ENCODE measurements at places on chromosomes 7 and 10. TPM values are rescaled to one million over a fixed set of nuclear protein-coding genes. Genes with fewer than 3 reads are reported as not detected.

The DHX32 gene
- 1.8 TPM for total RNA-seq

- H3K27ac ChIP-seq: no peak within 1 kb of the TSS
- peak within 1 kb of the TSS; percentile 37 for H3K4me3 ChIP-seq
- no peaks in the 10 kb centered on the region for H3K36me3 ChIP-seq
These were observed at the start of gene KIAA1549 for GRCh38 chr7:138981332-138982203. TSS of gene KIAA1549 (minus strand) at chr7:138981389. CDS start at chr7:138981269, 120 bp downstream.

DNA sequence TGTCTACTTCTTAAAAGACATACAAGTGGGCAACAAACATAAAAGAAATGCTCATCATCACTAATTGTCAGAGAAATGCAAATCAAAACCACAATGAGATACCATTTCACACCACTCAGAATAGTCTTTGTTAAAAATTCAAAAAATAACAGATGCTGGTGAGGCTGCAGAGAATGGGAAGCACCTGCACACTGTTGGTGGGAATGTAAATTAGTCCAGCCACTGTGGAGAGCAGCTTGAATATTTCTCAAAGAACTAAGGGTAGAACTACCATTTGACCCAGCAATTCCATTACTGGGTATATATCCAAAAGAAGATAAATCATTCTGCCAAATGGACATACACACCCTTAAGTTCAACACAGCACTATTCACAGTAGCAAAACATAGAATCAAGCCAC lies 61.8 kb upstream of the STEAP1 start:
- DNase-seq: no peak
- H3K4me1 ChIP-seq: no peaks in the 10 kb centered on the region
- H3K27ac ChIP-seq: no peak overlapping the region
- no peak overlapping the region for H3K4me3 ChIP-seq
- no peaks in the 10 kb centered on the region for H3K36me3 ChIP-seq

DNA sequence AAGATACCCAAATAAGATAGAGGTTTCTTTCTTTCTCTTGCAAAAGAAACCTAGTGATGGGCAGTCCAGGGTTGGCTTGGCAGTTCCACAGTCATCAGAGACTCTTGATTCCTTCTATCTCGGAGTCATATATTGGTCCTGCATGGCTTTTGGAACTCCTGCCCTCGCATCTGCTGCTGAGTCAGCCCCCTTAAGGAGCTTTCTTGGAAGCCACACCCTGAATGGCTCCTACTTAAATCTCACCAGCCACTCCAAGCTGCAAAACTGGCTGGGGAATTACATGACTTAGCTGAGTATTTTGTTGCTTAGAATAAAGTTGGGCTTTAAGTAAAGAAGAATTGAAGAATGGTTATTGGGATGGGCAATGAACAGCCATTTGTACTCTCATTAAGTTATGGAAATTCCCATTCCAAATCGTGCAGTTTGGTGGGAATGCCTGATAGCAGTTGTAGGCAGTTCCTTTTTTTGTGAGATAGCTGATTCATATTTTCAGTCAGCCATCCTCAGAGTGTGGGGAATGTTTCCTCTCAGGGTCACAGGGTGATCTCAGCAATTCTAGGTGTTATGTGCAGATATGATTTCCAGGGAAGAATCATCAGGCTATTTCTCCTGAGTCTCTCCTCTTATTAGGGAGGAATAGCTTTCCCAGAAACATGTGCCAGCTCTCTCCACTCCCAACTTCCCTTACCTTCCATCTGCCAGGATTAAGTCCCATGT lies 209.9 kb downstream of the BBS9 start:
- H3K27ac ChIP-seq: no peak overlapping the region
- H3K4me3 ChIP-seq: no peak overlapping the region
- DNase-seq: no peak

GRCh38 chr10:47181052-47181849 lies 118.7 kb upstream of the GDF10 start:
- H3K27ac ChIP-seq: no peak overlapping the region
- no peak for DNase-seq
- no peaks in the 10 kb centered on the region for H3K4me1 ChIP-seq
- H3K4me3 ChIP-seq: no peak overlapping the region
- H3K27me3 ChIP-seq: no peaks in the 10 kb centered on the region

- H3K4me1 ChIP-seq: no peaks in the 10 kb centered on the region
- no peak overlapping the region for H3K27ac ChIP-seq
- H3K27me3 ChIP-seq: no peaks in the 10 kb centered on the region
- H3K36me3 ChIP-seq: no peaks in the 10 kb centered on the region
These were observed 953.9 kb downstream of the TYW1 start for GRCh38 chr7:67950321-67951083.

DNA sequence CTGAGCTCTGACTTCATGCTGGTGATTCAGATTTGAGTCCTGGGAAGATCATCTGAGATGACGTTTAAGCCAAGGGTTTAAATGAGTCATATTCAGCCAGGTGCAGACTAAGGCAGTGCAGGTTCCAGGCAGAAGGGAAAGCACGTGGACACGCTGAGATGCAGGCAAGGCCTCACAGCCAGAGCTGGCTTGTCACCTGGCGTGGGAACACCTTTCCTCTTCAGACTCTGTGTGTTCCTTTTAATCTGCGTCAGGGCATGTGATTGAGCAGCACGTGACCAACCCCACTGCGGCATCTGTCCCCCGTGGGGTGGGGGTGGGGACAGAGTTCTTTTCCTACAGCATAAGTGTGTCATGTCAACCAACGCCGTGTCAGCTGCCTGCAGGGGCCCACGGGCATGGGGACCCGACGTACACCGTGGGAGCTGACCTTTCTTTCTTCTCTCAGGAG lies 10.7 kb upstream of the IDI2 start:
- DNase-seq: peak; percentile 39
- peak overlapping the region; percentile 25 for H3K27ac ChIP-seq
- no peak overlapping the region for H3K4me3 ChIP-seq
- H3K27me3 ChIP-seq: no peaks in the 10 kb centered on the region
- H3K4me1 ChIP-seq: no peaks in the 10 kb centered on the region

DNA sequence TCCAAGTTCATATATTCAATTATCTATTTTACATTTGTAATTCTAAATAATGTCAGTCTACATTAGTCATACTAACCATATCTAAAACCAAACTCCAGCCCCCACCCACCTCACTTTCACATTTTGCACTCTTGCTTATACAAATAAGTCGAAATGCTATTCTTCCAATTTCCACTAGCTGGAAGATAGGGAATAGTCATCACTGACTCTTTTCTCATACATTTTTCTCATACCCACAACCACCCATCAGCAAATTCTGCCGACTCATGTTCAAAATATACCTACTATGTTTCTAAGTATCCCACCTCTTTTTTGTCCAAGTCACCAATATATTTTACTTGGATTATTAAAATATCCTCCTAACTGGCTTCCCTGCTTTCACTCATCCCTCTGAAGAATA lies 93.2 kb upstream of the DGKB start:
- no peaks in the 10 kb centered on the region for H3K36me3 ChIP-seq
- no peaks in the 10 kb centered on the region for H3K4me1 ChIP-seq
- DNase-seq: no peak
- H3K27ac ChIP-seq: no peak overlapping the region
- no peaks in the 10 kb centered on the region for H3K27me3 ChIP-seq

DNA sequence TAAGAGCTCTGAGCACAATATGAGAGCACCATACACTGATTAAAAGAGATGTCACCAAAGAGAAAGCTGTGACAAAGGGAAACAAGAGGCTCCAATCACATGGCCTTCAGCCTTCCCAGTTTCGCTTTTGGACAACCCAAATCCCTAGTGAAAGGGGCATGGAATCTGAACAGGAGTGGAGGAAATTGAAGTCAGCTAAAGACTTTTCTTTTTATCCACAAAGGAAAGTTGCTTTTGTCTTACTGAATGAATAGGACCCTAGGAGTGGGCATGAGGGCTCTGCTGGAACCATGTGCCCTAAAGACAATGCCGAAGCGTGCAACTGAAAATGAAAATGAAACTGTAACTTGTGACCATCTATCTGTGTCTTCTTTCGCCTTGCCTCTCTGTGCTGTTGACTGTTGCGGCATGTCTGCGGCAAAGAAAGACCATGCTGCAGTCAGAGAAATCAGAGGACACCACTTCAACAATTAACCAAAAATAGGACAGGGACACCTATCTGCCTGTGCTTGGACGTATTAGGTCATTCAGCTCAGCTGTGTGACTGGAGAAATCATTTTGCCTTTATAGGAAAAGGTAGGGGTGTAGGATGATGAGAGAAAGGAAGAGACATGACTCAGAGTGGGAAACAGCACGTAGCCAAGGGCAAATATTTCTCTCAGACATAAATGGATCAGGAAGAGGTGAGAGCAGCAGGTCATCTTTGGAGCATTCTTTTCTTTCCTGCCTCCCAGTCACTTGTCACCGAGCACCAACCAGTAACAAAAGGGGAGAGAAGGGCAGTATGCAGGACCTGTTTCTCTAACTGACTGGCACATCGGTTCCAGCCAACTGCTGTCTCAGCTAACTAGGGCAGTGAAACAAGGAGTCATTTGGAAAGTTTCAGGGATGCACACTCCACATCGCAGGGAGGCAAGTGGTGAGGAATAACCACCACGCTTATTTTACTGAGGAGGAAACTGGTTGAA lies 12.3 kb downstream of the CAV2 start:
- peaks cover 4% of the 10 kb centered on the region for H3K27me3 ChIP-seq
- peak overlapping the region; percentile 77 for H3K4me3 ChIP-seq
- no peak overlapping the region for H3K27ac ChIP-seq
- H3K36me3 ChIP-seq: no peaks in the 10 kb centered on the region

Data from CD4-positive, CD25-positive, alpha-beta regulatory T cell (primary cell).